ENCODE measurements at places on chromosomes 11 and 22.

GRCh38 chr11:72132646-72133045 lies 2.9 kb upstream of the FOLR3 start:
- DNase-seq: no peak

DNA sequence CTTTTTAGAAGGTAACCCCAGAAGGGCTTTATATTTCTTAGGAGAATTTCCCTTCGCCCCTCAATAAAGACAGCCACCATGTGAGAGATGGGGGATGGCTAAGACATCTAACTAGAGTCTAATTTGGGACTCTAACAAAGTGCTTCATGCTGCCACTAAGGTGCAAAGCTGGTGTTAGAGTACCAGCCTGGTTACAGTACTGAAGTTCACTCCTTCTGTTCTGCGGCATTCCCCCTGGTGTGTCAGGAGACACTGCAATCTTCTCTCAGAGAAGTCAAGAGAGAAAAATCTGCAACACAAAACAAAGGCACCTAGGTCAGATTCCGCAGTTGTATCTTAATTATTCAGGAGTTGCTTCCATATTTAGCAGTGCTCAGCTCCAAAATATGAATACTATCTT lies 603.0 kb upstream of the CADM1 start:
- DNase-seq: no peak

DNA sequence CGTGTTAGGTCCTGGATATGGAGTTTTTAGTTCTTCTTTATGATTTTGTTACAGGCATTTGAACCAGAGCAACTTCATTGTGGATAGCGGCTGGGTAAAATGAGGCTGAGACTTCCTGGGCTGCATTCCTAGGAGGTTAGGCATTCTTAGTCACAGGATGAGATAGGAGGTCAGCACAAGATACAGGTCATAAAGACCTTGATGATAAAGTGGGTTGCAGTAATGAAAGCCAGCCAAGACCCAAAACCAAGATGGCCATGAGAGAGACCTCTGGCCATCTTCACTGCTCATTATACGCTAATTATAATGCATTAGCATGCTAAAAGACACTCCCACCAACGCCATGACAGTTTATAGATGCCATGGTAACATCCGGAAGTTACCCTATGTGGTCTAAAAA lies 23.4 kb upstream of the CLMP start:
- no peak for DNase-seq

DNA sequence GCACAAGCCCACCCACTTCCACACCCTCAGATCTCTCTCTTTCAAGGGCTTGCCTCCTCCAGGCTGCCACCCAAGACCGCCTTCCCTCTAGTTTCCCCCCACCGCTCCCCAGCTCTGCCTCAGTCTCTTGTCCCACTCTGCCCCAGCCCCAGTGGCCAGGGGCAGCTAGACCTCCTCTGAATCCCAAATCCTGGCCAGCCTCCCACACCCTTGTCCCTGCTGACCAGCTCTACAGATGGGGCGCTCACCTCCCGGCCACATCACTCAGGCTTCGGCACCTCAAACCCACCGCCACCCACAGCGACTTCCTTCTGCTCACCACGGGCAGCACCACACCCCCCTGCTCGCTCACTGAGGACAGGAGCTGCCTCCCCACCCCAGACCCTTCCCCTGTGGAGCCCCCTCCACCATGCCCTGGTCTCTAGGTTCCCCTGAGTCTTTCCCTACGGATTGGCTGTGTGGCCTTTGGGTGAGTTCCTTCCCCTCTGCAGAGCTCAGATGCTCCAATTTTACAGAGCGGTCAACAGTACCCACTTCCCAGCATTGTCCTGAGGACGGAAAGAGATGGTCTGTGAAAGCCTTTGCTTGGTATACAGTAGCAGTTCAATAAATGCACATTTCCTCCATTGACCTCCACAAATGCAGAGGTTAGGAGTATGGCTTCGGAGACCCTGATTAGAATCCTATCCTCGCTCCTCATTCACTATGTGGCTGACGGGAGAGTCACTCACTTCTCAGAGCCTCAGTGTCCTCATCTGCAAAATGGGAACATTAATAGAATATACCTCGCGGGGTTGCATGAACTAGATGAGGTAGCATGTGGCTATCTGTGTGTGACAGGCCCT lies 11.5 kb upstream of the SPI1 start:
- DNase-seq: no peak

DNA sequence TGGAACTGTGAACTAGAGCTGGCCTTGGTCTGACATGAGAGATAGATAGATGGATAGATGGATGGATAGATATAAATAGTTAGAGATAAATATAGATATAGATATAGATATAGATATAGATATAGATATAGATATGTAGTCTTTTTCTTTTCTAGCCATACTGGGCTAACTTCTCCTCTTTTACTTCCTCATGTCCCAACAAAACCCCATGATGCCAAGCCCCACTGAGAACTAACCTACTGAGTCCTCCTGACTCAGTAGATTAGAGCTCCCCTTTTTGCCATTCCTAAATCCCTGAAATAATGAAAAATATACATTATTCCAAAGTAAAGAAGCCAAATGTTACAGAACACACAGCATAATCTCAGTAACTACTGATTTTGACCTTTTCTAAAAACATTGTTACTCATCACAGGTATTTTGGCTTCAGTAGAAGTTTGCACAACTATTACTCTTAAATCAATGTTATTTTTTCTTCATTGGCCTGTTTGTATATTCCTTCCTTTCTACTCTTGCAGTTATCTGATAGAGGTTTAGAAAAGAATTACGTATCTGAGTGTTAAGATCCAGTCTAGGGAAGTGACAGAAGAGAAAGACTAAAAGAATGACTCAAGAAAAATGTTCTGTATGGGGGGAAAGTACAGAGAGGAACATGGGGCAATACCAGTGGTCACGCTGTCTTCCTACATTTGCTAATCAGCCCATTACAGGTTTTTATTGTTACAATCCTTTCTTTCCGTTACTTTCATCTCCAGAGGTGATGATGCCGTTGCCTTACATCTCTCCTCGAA lies 6.0 kb upstream of the OR10D3 start:
- no peak for DNase-seq
